ENCODE measurements at places on chromosomes 12 and 14.

DNA sequence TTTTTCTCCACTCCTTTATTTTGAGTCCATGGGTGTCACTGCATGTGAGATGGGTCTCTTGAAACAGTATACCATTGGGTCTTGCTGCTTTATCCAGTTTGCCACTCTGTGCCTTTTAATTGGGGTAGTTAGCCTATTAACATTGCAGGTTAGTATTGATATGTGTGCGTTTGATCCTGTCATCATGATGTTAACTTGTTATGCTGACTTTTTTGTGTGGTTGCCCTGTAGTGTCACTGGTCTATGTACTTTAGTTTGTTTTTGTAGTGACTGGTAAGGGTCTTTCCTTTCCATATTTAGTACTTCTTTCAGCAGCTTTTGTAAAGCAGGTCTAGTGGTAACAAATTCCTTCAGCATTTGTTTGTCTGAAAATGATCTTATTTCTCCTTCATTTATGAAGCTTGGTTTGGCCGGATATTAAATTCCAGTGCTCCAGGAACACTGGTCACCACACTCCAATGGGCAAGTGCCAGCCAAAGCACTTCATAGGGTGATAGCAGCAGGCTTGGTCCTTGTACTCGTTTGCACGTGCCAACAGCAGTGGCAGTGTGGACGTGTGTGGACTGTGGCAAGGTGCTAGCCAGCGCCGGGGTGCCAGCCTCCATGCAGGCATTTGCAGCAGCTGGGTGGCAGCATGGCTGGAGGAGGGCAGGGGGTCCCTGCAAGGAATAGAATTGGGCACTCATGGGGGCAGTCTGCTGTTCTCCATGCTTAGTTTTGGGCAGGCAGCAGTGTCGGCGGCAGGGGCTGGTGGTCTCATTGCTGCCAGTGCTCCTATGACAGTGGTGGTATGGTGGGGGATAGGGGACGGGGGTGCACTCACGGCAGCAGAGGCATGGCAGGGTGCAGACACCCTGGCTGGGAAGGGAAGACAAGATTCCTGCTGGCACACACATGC lies 53.5 kb downstream of the FRS2 start:
- DNase-seq = no peak

DNA sequence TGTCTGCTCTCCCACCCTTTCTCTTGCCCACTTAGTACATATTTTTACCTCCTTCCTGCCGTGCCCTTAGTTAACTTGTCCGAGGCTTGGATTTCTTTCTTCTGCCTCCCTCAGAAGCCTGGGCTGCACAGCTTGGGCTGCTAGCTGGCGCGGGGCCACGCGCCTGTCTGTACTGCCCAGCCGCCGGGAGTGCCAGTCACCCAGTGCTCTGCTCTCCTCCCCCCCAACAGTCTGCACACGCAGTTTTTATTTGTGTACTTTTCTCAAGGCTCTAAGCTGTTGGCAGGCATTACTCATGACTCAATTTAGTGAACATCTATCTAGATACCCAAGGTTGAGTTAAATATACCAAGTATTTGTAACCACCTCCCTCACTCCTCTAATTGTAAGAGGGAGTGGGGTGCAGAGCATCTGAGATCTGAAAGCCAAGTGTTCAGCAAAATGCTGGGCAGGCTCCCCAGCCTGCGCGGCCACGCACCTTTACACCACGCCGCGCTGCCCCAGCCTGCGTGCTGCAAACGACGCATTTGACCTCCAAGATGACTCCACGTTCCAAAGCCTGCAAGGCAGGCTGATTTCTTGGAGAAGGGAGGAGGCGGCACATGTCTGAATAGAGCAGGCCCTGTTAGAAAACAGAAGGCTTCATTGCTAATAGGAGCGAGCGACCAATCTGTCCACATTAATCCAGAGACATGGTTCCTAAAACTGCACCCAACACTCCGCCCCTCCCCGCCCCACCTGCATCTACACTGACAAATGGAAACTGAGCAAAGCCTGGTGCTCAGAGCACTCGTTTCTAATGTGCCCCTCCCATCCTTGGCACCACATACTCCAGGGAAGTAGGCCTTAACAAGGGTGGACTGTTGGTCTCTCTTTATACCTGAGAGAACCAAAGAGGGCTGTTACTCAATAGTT lies 18.2 kb upstream of the CACNA2D4 start:
- no peak for DNase-seq

- DNase-seq = no peak
Measured at GRCh38 chr14:33792009-33792719, 158.7 kb downstream of the EGLN3 start.

- DNase-seq = no peak
Measured at GRCh38 chr14:30854492-30854891, 19.9 kb upstream of the COCH start.

DNA sequence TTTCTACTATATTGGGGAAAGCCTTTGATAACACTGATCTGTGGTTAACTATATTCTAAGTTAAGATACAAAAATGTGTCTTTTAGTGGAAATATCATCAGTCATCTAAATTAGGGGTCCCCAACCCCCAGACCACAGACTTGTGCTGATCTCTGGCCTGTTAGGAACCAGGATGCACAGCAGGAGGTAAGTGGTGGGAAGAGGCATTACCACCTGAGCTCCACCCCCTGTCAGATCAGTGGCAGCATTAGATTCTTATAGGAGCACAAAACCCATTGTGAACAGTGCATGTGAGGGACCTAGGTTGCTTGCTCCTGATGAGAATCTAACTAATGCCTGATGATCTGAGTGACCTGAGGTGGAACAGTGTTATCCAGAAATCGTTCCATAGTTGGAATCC lies 28.3 kb upstream of the LIN7A start:
- DNase-seq = no peak

GRCh38 chr12:29110506-29111442 lies 38.3 kb upstream of the FAR2 start:
- no peak for DNase-seq

GRCh38 chr14:34177466-34177865 lies 226.6 kb upstream of the EGLN3 start:
- no peak for DNase-seq

GRCh38 chr14:33676135-33676566 lies 274.7 kb downstream of the EGLN3 start:
- DNase-seq = no peak

- no peak for DNase-seq
Measured at GRCh38 chr14:86464341-86464740, 934.4 kb downstream of the FLRT2 start.

DNA sequence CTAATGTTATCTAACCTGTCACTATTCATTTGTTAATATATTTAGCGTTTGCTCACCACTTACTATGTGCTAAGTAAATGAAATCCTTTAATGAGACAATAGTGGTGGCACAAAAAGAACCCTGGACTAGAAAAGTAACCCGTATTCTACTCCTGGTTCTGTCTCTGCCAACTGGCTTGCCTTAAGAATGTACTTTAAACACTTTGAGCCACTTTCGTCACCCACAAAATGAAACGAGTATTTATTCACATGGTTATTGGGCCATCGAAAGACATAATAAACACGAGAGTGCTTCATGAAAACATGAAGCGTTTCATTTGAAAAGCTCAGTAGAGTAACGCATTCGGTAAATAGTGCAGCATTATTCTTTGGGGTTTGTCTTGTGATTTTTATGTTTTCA lies 254.7 kb downstream of the EGLN3 start:
- no peak for DNase-seq

DNA sequence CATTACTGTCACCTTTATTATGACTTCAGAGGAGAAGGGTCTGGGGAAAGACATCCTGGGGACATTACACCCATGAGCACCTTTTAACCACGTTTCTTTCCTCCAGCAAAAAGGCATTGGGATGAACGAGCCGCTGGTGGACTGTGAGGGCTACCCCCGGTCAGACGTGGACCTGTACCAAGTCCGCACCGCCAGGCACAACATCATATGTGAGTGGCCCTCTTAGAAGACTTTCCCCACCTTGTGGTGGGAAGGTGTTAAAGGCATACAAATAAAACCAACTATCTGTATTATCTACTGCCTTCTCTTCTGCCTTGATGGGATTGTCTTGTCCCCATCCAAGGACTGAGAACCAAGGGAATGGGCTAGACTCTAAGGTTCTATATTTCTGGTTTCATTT lies 6.0 kb downstream of the PSMD9 start:
- no peak for DNase-seq

GRCh38 chr14:60968099-60968498 lies 12.8 kb downstream of the TRMT5 start:
- no peak for DNase-seq

GRCh38 chr12:50119387-50119786 lies 7.4 kb downstream of the COX14 start:
- DNase-seq = no peak

- no peak for DNase-seq
Measured at GRCh38 chr12:49979791-49980190, 7.0 kb downstream of the AQP6 start.

DNA sequence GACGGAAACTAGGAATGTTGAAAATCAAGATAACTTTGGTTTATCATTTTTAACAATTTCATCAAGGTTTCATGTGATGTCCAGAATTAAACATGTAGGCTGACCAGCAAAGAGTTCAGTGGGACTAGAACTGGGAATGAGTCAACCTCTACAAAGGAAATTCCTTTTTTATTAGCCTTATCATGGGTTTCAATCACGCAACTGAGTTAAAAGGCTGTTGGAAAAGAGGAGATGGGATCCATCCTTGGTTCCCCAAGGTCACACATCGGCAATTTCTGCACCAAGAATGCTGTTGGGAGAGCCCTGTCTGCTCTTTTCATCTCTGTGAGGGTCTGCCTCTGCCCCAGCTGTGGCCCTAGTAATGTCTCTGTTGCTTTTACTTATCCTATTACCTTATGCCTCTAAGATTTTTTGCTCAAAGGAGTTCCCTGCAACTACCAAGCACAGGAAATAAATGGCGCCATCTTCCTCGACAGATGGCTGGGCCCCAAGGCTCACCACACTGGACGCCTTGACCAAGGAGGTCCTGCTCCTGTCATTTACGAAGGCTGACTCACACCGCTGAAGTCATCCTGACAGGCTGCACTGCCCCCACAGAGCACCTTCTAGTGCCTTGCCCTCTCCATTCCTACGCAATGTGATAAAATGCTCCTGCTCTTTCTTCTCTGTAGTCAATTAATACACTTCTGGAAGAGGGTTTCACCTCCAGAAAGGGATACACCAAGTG lies 367.4 kb downstream of the GXYLT1 start:
- no peak for DNase-seq

DNA sequence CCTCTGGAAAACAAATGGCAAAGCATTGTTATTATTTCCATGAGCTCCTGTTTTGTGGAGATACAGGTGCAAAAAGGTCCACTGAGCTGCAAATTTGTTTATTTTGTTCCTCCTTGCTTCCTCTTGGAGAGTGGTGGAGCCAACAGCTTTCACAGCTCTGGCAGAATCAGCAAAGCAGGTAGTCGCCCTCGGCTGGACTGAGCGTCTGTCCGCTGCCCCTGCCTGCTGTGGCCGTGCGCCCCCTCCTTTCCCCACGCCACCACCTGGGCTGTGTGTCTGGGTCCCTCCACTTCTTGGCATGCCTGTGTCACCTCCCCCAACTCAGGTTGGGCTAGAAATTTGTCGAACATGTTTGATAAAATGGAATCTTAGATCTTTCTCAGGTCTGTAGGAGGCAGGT lies 188.2 kb downstream of the TSPAN9 start:
- no peak for DNase-seq

DNA sequence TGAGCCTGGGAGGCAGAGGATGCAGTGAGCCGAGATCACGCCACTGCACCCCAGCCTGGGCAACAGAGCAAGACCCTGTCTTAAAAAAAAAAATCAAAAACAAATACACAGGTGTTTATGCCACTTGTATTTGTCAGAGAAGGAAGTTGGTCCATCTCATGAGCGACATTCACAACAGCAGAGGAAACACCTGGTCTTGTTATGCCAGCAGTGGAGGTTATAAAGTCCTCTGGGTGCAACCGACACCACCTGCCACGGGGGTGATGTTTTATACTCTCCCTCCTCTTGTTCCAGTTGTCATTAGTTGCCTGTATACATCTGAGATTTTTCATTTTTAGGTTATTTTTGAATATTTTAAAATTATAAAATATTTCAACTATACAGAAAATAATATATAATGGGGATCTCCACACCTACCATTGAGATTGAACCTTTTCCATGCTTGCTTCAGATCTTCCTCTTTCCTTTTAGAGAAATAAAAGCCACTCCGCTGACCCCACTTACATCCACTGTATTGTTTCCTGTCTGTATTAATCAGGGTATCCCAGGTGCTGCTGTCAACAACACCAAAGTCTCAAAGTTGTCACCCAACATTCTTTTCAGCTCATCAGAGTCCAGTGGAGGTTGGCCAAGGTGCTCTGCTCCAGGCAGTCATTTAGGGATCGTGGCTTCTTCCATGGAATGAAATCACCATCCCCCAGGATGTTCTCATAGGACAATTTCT lies 65.1 kb downstream of the RNFT2 start:
- no peak for DNase-seq

DNA sequence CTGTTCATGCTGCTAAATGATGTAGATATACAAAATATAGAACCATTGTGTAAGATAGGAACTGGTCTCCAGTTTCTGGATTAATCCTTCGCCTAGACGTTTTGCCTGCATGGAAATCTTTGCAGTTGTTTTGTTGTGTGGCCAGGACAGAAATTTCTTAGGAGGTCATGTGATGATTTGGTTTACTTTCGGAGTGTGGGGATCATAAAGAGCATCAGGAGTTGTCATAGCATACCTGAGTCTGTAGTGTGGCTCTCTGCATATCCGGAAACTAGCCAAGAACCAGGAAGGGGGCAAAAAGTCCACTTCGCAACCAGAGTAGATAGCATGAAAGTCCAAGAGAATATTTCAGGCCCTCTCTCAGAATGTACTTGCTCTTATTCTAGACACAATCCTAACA lies 3.1 kb downstream of the SAMD4A start:
- DNase-seq = no peak

DNA sequence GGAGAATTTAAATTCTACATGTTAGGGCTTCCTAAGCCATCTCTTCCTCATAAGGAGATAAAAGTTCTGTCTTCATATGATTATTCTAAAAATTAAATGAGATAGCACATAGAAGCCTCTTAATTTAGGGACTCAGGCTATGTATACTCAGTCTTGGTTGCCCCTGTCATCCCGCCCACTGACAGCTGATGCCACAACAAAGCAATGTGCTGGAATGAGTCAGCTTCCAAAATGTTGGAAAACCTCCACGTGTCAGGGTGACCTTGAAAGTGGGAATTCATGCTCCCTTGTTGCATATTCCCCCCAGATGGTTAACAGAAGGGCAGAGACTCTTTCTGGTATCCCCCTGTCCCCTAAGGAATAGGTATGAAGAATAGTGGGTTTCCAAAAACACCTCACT lies 238.0 kb upstream of the DDHD1 start:
- DNase-seq = no peak

- DNase-seq = no peak
Measured at GRCh38 chr14:94306047-94306978, 13.2 kb upstream of the SERPINA10 start.

DNA sequence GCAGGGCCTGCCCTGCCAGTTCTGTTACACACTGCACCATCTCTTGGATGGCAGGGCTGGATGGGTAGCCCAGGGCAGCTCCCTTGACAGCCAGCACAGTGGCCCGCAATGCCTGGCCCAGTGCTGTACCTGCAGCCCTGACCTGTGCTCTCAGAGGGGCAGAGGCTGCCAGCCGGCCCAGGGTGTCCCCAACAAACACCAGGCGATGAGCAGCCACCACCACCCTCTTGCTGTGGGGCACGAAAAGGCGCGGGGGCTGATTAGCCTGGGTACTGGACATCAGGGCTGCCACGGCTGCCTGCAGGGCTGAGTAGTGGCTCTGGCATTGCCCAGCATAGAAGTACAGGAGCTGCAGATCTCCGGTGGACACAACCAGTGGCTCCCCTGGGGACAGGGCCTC lies 4.6 kb upstream of the SLC22A17 start:
- no peak for DNase-seq
